Esophagus squamous epithelium (tissue), 5 donors: ENCODE measurements at places on chromosomes 7 and 10.

GRCh38 chr10:80537086-80537735 is 491 bp upstream of the SH2D4B start:
- H3K27ac ChIP-seq: no peak overlapping the region
- H3K4me3 ChIP-seq: no peak overlapping the region
- H3K36me3 ChIP-seq: no peaks in the 10 kb centered on the region
- peaks cover 45% of the 10 kb centered on the region for H3K4me1 ChIP-seq
- no peak for DNase-seq

DNA sequence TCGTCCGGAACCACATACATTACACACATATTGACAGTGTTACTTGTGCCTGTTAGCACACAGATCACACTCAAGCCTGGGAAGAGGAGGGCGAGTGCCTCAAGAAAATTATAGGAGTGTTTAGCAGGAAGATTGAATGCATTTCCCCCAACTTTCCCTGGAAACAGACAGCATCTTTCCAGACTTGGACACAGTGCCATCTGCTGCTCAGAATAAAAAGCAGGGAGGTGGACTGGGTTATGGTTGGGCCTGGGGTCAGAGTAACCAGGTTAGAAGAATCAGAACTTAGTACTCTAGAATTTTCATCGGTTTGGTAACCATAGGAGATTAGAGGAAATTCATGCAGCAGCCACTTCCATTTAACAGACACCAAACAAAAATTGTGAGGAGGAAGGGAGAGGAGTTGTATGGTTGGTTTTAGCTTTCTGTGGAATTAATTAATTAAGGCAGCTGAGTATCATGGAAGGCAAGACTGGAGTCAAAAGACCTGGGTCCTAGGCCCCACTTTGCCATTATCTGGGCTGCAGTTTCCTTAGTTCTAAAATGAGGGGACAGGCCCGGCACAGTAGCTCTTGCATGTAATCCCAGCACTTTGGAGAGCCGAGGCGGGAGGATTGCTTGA is 43.4 kb upstream of the OPTN start:
- H3K27me3 ChIP-seq: no peaks in the 10 kb centered on the region
- no peak overlapping the region for H3K4me3 ChIP-seq
- H3K27ac ChIP-seq: no peak overlapping the region
- H3K4me1 ChIP-seq: no peaks in the 10 kb centered on the region

- no peaks in the 10 kb centered on the region for H3K27me3 ChIP-seq
- H3K4me1 ChIP-seq: peaks cover 44% of the 10 kb centered on the region
- peak overlapping the region; percentile 38 for H3K4me3 ChIP-seq
- H3K36me3 ChIP-seq: no peaks in the 10 kb centered on the region
- DNase-seq: no peak
These were observed 121.7 kb downstream of the PRPF18 start for GRCh38 chr10:13708256-13708990.

GRCh38 chr7:28882869-28883470 is 75.2 kb downstream of the TRIL start:
- DNase-seq: no peak
- H3K4me3 ChIP-seq: no peak overlapping the region
- no peaks in the 10 kb centered on the region for H3K4me1 ChIP-seq
- no peak overlapping the region for H3K27ac ChIP-seq
- no peaks in the 10 kb centered on the region for H3K36me3 ChIP-seq

DNA sequence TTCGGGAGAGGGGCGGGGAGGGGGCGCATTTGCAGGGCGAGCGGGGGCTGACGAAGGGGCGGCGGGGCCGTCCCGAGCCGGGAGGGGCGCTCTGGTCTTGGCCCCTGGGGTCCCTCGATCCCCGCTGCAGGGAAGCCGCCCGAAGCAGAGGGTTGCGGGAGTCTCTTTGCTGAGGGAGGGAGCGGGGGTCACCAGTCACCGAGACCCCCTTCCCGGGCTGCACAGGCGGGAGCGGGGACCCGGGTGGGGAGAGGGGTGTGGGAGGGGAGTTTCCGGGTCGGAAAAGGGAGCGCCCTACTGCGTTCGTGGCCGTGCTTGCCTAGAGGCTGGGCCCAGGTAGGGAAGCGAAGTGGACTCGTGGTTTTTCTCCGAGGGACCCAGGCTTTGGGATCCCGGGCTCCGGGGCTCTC is 422 bp downstream of the AP1S1 start:
- H3K4me1 ChIP-seq: peaks cover 7% of the 10 kb centered on the region
- no peak for DNase-seq
- peaks cover 5% of the 10 kb centered on the region for H3K36me3 ChIP-seq
- no peaks in the 10 kb centered on the region for H3K27me3 ChIP-seq
- H3K4me3 ChIP-seq: peak overlapping the region; percentile 88
- H3K27ac ChIP-seq: peak overlapping the region; percentile 53

GRCh38 chr10:89025453-89025852 is 34.9 kb downstream of the FAS start:
- no peaks in the 10 kb centered on the region for H3K36me3 ChIP-seq
- H3K4me1 ChIP-seq: peaks cover 17% of the 10 kb centered on the region
- DNase-seq: no peak
- H3K4me3 ChIP-seq: no peak overlapping the region
- no peaks in the 10 kb centered on the region for H3K27me3 ChIP-seq
